Kidney epithelial cell (primary cell): ENCODE measurements at places on chromosomes 3 and 15. TPM values are rescaled to one million over a fixed set of nuclear protein-coding genes. Genes with fewer than 3 reads are reported as not detected.

GRCh38 chr3:3559786-3560185, 239.4 kb upstream of the LRRN1 start:
- no peak for DNase-seq

DNA sequence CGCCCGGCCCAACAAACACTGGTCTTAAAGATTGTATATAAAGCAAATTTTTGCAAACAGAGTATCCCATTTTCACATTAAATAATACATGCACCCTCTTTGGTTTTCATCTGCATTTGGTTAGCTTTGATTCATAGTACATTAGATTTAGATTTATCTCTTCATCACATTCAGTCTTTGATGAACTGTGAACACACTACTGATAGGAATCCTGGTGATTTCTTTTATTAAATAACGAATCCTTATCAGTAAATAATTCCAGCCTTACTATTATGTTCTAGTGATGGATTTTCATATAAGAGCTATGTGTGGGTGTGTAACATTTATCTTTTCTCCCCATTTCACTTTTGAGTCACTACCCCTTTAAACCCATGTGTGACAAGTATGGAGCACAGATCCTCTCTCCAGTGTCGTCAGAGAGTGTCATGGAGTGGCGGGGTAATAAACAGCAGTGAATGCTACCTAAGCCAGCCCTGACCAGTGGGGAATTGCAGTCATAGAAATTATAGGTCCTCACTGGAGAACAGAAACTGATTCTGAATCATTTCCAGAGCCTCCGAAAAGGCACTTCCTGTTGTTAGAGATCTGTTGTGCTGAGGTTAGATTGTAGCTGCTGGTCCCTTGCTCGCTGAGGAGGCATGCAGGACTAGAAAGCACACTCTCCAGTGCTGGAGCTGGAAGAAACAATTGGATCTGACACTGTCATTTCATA, 22.0 kb downstream of the SLC7A14 start:
- DNase-seq = no peak

CRYBG3 gene
- total RNA-seq = 10.5 and 13.1 TPM in 2 replicates

CFAP92 gene
- 0.50 and 1.7 TPM in 2 replicates for total RNA-seq

PRTG gene
- 7.9 and 9.4 TPM in 2 replicates for total RNA-seq

PCLAF gene
- total RNA-seq = 2.6 and 8.4 TPM in 2 replicates

TMEM43 gene
- total RNA-seq = 79.5 and 83.7 TPM in 2 replicates

TERC gene
- 246 and 351 TPM in 2 replicates for total RNA-seq

PLA1A gene
- total RNA-seq = 0.75 and 1.4 TPM in 2 replicates

TNFAIP8L3 gene
- 0.89 and 0.92 TPM in 2 replicates for total RNA-seq
